ENCODE measurements at places on chromosomes 12 and 14.

DNA sequence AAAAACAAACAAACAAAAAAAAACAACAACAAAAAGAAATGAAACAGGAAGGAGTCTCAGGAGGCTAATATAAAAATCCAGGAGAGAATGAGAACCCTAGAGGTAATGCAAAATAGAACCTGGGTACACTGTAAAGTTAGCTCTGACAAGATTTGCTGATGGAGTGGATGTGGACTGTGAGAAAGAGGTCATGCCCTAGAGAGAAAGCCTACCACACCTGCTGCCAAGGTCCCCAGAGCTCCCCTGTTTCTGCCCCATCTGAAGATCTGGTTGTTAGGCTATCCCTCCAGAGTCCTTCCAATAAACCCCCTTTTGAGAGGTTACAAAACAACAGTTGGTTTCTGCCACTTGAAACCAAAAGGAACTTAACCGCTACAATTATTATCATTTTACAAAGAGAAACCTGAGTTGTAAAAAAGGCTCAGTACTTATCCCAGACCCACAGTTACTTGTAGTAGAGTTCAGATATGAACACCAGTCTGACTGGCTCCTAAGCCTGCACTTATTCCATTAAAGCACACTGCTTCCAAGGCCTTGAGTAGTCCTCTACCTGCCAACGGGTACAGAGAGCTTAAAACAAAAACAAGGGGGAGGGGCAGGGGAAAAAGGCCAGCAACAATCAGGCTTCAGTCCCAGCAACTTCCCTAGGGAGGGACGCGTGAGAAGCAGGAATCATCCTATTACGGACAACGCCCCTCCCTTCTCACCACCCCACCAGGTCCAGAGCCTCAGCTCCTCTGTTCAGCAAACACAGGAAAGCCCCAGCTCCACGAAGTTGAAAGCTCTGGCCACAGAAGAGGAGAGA lies 27.7 kb downstream of the PPP1R13B start:
- no peak for DNase-seq

- DNase-seq, result no peak
Measured at GRCh38 chr12:32780071-32780470, 24.4 kb upstream of the YARS2 start.

- DNase-seq, result no peak
Measured at GRCh38 chr12:24083838-24084237, 134.4 kb upstream of the SOX5 start.

- DNase-seq, result no peak
Measured at GRCh38 chr14:89237921-89238529, 179.0 kb downstream of the FOXN3 start.

GRCh38 chr14:102775855-102776760 lies 1.1 kb upstream of the TRAF3 start:
- DNase-seq, result peak; percentile 62

- no peak for DNase-seq
Measured at GRCh38 chr12:28574746-28575592, 384.7 kb downstream of the CCDC91 start.

DNA sequence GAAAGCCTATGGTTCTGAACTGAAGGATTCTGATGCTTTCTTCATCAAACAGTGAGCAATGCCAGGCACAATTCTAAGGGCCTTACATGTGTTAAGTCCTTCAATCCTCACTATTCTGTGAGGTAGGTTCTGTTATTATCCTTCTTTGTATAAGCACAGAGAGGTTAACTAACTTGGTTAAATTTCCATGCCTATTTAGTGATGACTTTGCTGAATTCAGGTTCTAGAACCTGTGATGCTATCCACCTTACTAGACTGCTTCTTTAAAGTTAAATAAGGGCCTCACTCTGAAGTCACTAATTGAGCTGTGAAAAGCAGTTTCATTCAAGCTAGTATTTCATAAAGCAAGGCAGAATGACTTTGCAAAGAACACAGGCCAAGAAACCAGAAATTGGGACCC lies 138.9 kb upstream of the PARP11 start:
- no peak for DNase-seq

DNA sequence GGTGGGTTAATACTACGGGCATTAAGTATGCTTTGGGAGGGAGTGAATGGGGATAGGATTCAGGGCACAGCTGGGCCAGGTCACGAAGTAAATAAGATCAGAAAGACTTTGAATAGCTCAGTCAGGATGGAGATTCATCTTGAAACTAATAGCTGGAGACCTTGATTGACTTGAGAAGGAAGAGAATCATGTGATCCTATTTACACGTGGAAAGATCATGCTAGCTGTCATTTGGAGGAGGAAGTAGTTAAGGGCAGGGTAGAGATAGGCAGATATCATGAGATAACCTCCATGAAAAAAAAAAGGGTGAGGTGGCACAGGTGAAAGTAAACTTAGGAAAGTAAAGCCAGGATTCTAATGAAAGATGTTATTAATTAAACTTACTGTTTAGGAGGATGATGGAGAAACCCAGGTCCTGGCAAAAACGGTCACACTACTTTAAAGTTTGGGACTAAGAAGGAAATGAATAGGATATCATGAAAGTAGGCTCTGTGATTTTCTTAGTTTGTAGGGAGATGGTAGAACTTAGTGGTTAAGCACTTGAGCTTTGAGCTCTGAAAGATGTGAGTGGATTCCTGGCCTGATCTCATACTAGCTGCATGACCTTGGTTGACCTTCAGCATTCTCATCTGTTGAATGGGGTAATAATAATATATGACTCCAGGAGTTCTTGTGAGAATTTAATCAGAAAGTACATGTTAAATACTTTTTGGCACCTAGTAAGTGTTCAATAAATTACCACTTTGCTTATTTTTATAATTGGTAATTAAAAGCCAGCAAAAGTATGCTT lies 439.0 kb downstream of the NRXN3 start:
- no peak for DNase-seq

DNA sequence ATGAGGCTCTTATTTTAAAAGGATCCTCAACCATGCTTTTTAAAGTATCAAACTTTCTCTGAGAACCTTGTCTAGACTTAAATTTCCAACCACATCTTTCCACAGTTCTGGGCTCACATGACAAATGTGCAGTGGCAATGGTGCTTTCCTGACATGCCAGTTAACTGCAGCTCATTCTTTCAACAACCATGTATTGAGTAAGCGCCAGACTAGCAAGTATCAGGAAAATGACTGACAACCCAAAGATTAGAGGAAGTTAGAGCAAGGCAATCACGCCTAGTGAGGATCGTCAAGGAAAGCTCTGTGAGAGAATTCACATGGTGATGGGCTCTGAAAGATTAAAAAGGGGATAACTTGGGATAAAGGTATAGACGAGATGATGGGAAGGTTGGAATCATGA lies 35.8 kb downstream of the FLVCR2 start:
- DNase-seq, result no peak

- peak; percentile 71 for DNase-seq
Measured at GRCh38 chr14:72291908-72292688, 359.9 kb downstream of the RGS6 start.

DNA sequence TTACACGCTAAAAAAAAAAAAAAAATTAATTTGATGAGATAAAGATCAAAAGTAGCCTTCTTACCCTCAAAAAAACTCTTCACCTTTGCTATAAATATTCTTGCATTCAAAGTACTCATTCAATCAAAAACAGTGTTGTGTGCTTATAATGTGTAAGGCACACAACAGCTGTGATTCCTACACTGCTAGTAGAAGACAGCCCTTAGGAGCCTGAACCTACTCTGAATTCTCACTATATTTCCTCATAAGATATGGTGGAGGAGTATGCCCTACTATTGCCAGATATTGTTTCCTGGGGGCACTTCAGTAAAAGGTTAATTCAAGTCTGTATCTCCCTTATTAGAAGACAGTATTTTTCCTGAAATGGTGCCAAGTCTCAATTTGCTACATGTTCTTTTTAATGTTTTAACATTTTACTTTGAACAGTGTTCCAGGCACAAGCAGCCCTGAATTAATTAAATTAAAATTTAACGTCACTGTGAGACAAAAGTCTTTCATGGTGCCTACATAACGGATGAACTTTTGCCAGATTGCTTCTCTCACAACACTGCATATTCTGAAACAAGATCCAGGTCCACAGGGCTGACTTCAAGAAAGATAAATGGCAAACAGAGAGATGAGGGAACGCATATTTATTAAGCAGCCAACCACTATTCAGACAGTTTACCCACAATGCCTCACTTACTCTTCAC lies 19.3 kb downstream of the PPP2R5E start:
- DNase-seq, result no peak

DNA sequence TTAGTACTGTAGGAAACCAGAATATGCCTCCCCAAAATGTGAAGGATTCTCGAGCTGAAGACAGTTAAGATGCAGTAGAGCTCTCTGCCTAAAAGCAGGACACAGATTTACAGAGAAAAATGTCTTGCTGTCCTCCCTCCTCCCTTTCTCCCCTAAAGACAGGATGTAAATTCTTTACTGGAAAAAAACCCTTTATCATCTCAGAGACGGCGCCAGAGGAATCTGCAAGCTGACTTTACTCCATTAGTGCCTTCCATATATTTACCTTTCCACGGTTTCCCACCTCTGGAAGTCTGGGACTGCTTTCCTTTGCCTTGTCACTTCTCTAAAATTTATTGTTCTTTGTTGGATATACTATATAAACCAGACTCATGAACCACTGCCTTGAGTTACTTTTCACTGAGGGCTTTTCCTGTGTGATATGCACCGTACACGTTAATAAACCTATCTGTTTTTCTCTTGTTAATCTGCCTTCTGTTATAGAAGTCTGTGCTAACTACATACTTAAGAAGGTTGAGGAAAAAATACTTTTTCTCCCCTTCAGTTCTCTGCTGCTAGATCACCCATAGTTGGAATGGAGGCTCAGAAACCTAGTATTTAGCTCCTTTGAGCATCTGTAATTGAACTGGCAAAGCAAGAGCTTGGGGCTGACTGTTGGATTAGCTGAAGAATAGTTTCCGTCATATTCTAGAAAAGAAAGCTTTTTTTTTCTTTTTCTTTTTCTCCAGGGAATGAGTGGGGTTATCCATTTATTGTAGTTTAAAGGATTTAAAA lies 99.9 kb downstream of the RAD51B start:
- DNase-seq, result no peak

GRCh38 chr12:52239767-52240166 lies 6.7 kb downstream of the KRT7 start:
- no peak for DNase-seq

DNA sequence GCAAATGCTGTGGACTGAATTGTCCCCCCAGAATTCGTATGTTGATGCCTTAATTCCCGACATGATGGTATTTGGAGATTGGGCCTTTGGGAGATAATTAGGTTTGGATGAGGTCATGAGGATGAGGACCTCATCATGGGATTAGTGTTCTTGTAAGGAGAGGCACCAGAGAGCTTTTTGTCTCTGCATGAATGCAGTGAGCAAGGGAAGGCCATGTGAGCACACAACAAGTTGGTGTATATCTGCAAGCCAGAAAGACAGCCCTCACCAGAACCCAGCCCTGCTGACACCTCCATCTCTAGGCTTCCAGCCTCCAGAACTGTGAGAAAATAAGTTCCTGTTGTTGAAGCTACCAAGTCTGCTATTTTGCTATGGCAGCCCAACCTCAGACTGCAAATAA lies 51.9 kb upstream of the SMCO2 start:
- no peak for DNase-seq

DNA sequence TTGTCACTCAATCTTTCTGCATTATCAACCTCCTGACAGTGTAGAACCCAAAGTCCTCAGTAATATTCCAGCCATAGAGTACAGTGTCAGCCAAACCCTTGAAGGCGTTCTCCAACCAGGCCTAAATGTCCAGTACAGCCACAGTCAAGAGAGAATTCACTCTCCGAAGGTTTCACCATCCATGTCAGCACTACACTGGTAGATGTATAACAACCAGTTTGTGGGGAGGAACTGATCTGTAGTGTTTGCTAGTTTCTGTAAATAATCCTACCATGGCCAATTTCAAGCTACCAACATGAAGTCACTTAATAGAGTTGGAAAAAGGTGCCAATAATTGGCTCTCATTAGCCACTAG lies 456 bp upstream of the MDP1 start:
- DNase-seq, result no peak

DNA sequence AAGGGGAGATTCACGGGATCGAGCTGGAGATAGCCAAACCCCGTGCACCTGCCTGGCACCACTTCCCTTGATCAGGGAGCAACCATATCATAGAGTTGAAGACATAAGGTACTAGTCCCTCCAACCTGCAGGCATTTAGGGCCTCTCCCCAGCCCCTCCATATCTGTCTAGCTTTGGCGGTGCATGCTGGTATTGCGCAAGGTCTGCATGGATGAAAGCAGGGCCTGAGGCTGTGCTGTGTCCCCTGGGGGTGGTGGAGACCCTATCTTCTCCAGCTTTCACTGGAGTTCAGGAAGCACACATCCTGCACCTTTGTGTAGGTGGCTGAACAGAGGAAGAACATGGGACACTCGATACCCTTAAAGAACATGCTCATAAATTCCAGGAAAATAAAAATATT lies 46.9 kb downstream of the KCTD10 start:
- DNase-seq, result no peak

- DNase-seq, result no peak
Measured at GRCh38 chr14:32913725-32914124, 25.0 kb upstream of the NPAS3 start.

DNA sequence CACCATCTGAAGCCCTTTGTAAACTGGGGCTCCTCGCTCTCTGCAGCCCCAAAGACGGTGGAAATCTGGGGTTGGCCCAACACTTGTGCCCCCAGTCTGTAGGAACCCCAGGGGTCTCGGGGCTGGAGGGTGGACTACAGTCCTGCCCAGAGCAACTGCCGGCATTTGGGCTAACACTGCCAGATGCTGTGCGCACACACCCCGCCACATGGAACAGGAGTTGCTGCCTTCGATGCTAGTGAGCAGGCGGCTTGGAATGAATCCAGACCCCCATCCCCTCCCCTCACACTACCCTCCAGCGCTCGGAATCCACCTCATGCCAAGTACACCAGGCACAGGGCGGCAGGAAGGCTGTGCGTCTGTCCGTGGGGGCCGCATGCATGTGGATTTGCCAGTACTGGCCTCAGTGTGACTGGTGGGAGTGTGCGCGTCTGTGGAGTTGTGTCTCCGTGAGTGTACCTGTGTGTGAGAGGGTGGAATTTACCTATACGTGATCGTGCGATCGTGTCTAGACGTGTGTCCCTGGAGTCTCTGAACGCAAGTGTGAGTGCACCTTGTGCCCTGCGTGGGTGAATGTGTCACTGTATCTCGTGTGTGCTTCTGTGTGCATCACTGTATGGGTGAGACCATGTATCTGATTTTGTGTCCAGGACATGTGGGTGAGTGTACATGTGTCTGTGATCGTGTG lies 5.1 kb downstream of the LHX5 start:
- no peak for DNase-seq

DNA sequence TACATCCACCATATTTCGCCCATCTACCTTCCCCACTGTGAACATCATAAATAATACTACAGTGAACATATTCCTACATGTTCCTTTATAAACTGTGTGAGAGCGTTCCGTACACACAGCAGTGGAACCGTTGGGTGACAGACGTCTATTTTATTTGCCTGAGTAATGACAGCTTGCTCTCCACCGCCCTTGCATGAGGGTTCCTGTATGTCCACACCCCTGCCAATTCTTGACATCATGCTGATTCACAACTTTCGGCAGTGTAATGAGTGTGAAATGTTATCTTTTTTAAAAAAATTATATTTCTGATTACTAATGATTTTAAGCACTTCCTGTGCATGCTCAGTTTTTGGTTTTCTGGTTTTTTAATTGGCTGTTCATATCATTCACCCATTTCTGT lies 4.3 kb upstream of the RAD52 start:
- peak; percentile 50 for DNase-seq

Measured in HFFc6 (cell line).